Right ventricle myocardium inferior (tissue), 1 donor: ENCODE measurements at places on chromosomes 7 and 10.

GRCh38 chr10:88110355-88110754 lies 246.9 kb downstream of the PTEN start:
- DNase-seq = no peak

GRCh38 chr7:46990761-46991160 lies 591.1 kb downstream of the TNS3 start:
- no peak for DNase-seq

DNA sequence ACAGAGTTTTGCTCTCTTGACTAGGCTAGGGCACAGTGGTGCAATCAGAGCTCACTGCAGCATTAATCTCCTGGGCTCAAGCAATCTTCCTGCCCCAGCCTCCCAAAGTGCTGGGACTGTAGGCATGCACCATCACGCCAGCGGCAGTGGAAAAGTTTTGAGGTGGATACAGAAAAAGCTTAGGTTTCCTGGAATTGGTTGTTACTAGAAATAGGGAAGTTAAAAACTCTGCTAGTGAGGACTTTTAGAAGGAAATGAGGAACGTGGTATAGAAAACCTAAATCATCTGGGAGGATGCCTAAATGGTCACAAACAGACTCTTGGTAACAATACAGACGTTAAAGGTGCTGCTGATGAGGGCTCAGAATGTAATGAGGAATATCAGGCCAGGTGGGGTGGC lies 10.9 kb upstream of the SNX8 start:
- DNase-seq = no peak

GRCh38 chr10:59037018-59037389 lies 139.4 kb upstream of the PHYHIPL start:
- DNase-seq = no peak

DNA sequence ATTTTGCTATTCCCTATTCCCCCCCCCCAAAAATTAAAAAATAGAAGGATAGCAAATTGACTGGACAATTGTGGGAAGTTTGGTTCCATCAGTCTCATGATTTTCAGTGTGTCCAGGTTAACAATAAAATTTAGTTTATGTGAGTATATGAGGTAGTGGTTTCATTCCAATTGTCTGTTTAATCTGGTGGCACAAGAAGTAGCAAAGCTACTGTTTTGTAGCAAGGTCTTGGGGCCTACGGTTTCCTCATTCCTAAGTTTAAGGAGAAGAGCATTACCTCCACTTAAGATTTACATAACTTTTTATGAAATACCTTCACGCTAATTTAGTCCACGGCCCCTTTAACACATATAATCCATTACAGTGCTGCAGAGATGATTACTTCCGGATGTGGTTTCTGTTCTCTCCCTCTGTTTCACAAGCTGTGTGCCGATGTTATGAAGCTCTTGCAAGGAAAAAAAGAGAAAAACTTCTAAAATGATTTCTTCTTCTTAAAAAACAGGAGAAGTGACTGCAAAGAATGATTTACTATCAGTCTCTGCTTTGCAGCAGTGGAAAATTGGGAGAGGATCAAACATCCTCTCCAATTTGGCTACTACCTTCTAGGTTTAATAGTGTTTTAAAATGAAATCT lies 32.7 kb upstream of the NPVF start:
- DNase-seq = no peak

DNA sequence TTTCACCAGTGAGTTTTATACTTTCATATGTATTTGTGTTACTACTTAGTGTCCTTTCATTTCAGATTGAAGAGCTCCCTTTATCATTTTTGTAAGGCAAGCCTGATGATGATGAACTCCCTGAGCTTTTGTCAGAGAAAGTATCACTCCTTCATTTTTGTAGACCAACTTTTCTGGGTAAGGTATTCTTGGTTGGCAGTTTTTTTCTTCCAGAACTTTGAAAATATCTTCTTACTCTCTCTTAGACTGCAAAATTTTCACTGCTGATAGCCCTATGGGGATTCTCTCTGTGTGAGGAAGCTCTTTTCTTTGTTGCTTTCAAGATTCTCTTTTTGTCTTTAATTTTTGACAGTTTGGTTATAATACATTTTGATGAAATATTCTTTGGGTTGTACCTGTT lies 35.7 kb downstream of the CCDC7 start:
- no peak for DNase-seq
